NCI-H2107 (cell line): ENCODE measurements at places on chromosomes 13 and 19.
A peak's percentile ranks its signal among the peaks of the same experiment; 100 is the strongest.

DNA sequence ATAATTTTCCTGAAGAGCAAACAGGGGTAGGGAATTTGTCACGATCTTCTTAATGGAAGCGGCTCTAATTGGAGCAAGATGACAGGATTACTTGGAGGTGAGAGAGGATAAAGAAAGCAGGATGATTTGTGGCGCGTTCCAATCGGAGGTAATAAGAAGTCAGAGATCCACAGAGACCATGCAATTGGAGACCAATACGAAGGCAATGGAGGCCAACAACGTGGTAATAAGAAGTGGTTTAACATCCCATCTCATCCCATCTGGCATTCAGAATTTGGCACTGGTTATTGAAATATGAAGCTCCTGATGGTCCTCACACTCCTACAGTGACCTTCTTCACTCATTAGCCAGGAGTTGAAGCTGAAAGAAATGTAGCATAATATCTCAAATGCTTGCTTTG lies 130.6 kb downstream of the DLEU7 start:
- DNase-seq, result no peak

- DNase-seq, result no peak
Observed at GRCh38 chr13:67076378-67076777, 153.8 kb downstream of the PCDH9 start.

DNA sequence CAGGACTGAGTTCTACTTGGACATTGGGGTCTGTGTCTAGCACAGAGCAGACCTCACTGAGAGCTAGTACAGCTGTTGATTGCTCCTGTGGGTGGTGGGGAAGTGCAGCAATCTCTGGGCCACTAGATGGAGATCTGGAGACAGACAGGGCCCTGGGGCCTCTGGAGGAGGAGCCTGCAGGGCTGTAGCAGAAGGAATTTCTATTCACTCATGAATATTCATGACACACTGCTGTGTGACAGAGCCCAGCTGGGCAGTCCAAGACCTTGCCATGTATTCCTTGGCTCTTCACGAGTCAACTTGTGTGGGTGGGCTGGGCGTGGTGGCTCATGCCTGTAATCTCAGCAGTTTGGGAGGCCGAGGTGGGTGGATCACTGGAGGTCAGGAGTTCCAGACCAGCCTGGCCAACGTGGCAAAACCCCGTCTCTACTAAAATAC lies 37.5 kb downstream of the SUGP2 start:
- no peak for DNase-seq

DNA sequence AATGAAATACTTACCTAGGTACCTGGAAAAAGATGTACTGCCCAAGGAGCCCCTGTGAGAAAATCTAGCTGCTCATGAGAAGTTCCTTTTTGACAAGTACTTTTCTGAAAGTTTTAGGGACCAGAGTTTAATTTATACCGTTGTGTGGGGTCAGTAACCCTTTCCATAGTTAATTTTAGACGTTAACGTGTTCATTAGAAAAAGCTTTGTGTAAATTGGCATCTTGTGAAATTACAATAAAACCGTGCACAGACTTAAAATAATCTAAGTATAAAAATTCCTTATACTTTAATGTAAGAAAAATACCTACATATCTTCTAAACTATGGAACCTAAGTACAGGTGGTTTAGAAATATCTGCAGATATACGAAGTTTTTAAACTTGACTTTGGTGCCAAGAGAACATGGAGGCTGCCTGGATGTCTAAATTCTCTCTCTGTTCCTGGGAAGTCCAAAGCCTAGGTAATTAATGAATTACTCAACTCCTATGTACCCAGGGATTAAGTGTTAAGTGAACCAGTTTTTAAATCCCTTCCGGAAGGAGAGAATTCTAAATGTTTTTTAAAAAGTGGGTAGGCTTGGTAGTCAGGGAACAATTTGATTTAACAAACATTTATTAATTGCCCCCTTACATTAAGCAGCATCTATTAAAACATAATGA lies 50.2 kb upstream of the PDX1 start:
- DNase-seq, result no peak

DNA sequence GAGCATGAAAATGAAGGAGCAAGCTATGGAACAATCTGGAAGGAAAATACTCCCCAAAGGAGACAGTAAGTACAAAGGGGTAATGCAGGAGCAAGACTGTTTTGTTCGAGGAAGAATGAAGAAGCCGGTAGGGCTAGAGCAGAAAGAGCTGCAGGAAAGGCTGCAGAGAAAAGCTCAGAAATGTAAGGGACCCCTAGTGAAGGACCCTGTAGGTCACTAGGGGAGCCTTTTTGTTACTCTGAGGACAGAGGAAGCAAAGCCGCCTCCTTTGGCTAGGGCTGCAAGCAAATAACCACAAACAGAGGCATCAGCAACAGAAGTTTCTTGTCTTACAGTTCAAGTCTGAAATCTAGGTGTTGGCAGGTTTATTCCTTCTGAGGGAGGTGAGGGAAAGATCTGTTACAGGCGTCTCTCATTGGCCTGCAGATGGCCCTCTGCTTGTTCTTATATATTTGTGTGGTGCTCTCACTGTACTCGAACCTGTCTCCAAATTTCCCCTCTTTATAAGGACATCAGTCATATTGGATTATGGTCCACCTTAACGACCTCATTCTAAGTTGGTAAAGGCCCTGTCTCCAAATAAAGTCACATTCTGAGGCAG lies 362.3 kb downstream of the COG6 start:
- DNase-seq, result no peak

- no peak for DNase-seq
Observed at GRCh38 chr13:67635754-67636153, 405.6 kb upstream of the PCDH9 start.

DNA sequence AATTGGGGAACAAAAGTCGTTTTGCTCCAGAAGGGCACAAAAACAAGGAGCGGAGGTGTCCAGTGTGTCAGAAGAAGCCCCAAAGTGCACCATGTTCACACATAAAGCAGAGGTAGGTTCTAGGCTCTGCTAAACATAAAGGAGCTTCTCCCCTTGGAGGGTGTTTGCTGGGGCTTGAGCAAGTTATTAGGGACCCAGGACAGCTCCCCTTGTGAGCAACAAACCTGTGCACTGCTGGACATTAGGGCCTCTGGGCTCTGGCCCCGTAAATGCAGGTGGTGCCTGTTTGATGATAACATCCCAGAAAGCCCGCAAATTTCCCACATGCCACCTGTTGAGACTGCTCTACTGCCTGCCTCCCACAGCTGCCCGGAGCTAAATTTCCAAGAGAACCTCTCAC lies 10.8 kb downstream of the RCN3 start:
- no peak for DNase-seq

DNA sequence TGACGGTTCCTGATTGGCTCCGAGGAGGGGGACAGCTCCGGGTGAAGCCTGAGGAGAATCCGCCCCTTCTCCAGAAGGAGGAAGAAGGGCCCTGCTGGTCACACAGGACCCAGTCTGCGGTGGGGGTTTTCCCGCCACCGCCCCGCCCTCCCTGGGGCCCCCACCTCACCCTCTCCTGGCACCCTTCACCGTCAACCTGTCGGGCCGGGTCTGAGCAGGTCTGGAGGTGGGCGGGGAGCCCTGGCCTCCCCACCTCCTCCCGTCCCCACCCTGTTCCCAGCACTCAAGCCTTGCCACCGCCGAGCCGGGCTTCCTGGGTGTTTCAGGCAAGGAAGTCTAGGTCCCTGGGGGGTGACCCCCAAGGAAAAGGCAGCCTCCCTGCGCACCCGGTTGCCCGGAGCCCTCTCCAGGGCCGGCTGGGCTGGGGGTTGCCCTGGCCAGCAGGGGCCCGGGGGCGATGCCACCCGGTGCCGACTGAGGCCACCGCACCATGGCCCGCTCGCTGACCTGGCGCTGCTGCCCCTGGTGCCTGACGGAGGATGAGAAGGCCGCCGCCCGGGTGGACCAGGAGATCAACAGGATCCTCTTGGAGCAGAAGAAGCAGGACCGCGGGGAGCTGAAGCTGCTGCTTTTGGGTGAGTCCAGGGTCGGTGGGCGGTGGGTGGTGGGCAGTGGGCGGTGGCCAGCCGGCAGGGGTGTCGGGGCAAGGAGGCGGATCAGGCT lies at the start of gene GNA15:
Gene GNA15, plus strand, starts transcription at position 73 of the 723 bp plus-strand sequence. Its CDS starts 418 bp downstream, at position 491.
- no peak for DNase-seq

DNA sequence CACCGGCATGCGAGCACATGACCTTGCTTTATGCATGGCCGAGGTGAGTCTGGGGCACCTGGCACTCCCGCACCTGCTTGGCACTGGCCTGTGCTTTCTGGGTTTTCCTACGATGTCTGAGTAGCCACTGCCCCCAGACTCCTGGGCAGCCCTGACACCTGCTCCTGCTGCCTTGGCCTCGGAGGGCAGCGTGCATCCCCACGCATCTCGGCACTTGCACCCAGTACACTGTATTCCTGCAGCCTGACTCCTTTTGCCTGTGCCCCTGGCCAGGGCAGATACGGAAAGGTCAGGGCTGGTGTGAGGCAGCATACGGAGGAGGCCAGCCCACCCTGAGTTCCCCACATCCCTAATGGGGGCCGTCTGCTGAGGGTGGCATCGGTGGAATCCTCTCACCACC lies 340.6 kb downstream of the TEX29 start:
- no peak for DNase-seq

DNA sequence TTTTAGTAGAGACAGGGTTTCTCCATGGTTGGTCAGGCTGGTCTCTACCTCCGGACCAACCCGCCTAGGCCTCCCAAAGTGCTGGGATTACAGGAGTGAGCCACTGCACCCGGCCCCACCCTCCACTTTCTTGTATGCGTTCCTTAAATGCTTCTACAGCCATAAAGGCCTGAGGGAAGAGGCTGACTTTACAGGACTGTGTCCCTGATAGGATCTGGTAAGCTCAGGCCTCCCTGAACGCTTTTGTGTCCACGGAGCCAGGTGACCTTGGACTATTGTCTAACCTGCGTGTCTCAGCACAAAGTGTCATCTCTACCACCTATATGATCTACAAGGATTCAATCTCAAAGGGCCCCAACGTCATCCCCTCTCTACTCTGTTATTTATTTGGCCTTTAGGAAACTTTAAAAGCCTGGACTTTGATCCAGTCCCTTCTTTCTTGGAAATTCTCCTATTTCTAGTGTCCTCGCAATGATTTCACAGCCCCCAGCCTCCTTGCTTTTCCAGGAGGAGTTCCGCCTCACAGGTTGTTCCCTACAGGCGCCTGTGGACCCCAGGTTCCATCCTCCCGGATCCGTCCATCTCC lies 701 bp downstream of the ZNF552 start:
- no peak for DNase-seq

DNA sequence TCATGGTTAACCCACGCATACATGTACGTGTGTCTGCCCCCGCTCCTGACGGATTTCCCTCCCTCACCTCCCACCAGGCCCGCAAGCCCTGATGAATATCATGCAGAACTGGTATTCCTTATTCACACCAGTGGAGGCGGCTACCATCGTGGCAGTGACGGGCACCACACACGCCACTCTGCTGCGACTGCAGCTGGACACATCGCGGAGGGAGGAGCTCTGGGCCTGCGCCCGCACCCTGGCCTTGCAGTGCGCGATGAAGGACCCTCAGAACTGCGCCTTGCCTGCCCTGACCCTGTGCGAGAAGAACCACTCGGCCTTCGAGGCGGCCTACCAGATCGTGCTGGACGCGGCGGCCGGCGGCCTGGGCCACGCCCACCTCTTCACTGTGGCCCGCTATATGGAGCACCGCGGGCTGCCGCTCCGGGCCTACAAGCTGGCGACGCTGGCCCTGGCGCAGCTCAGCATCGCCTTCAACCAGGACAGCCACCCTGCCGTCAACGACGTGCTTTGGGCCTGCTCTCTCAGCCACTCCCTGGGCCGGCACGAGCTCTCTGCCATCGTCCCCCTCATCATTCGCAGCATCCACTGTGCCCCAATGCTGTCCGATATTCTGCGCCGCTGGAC lies 35.0 kb downstream of the ZSWIM4 start:
- DNase-seq, result no peak

GRCh38 chr13:51258612-51259548 lies 36.7 kb downstream of the FAM124A start:
- peak; percentile 34 for DNase-seq

DNA sequence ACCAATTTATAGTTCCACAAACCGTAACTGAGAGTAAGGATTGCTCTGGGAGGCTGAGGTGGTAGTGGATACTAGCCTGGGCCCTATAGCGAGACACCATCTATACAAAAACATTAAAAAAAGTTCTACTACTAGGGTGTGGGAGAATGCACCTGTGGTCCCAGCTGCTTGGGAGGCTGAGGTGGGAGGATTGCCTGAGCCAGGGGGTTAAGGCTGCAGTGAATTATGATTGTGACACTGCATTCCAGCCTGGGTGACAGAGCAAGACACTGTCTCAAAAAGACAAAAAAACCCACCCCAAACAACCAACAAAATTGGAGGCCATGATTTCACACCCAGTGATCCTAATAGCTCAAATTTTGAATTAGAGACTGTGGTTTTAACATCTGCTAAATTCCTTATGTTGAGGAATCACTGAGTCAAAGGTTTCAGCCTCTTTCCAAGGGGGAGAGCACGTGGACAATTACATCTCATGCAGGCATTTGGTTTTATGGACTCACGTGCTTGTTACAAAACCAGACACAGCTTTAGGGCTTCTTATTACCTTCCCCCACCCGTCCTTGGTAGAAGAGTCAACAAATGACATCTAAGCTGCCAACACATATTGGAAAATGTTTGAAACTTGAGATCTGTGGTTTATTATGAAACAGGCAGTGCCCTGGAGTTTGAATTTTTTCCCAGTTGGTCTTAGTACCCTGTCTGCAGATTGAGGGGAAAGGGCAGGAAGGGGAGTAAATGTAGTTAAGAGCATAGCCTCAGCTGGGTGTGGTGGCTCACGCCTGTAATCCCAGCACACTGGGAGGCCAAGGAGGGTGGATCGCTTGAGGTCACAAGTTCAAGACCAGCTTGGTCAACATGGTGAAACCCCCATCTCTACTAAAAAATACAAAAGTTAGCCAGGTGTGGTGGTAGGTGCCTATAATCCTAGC lies 18.5 kb downstream of the CYP2A6 start:
- peak; percentile 57 for DNase-seq

DNA sequence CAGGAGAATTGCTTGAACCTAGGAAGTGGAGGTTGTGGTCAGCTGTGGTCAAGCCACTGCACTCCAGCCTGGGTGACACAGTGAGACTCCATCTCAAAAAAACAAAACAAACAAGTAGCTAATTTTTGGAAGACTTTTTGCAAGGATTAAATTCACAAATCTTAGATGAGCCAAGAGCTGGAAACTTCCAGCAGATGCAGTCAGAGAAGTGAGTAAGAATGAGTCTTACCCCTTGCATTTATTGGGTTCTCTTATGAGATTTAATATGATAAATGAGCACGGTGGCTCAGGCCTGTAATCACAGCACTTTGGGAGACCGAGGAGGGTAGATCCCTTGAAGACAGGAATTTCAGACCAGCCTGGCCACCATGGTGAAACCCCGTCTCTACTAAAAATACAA lies 44.9 kb upstream of the NBEA start:
- no peak for DNase-seq
